ENCODE measurements at places on chromosomes 7 and 10. TPM values are rescaled to one million over a fixed set of nuclear protein-coding genes. Genes with fewer than 3 reads are reported as not detected.

PDAP1 gene
- total RNA-seq, result 23.5 TPM

GRM3 gene
- total RNA-seq, result not detected

OR2A2 gene
- not detected for total RNA-seq

MAP3K8 gene
- 4.1 TPM for total RNA-seq

SPDYE8 gene
- total RNA-seq, result not detected

DKK1 gene
- 13.7 TPM for total RNA-seq

BBIP1 gene
- total RNA-seq, result 17.8 TPM

GLI3 gene
- 3.6 TPM for total RNA-seq

ARL4A gene
- 15.2 TPM for total RNA-seq

MLXIPL gene
- total RNA-seq, result not detected

ALOX5 gene
- 4.3 TPM for total RNA-seq

PNLIPRP2 gene
- total RNA-seq, result not detected

PBLD gene
- total RNA-seq, result 1.8 TPM

TAS2R60 gene
- total RNA-seq, result not detected

MBLAC1 gene
- 2.2 TPM for total RNA-seq
